ENCODE measurements at places on chromosomes 16 and 17. TPM values are rescaled to one million over a fixed set of nuclear protein-coding genes. Genes with fewer than 3 reads are reported as not detected.

DNA sequence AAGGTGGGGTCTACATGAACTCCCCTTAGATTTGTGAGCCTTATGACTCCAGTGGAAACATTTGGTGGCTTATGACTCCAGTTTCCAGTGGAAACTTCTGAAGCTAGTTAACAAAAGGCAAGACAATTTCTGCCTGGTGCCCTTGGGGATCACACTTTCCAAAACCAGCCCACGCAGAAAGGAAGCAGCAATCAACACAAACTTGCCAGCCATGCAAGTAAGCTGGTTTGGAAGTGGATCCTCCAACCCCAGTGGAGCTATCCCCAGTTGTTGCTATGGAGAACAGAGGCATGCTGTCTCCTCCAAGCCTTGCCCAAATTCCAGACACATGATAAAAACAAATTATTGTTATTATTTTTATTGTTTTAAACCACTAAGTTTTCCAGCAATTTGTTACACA is 130.9 kb downstream of the CDH11 start:
- no peaks in the 10 kb centered on the region for H3K36me3 ChIP-seq
- no peak overlapping the region for H3K4me3 ChIP-seq
- no peak overlapping the region for H3K27ac ChIP-seq

- peaks cover 25% of the 10 kb centered on the region for H3K27me3 ChIP-seq
- ATAC-seq, result no peak
- H3K36me3 ChIP-seq, result no peaks in the 10 kb centered on the region
- no peak overlapping the region for H3K27ac ChIP-seq
Observed at GRCh38 chr16:26787924-26788323, 278.8 kb upstream of the C16orf82 start.

GRCh38 chr16:57574086-57574485 is 31.6 kb downstream of the ADGRG5 start:
- H3K27me3 ChIP-seq, result no peaks in the 10 kb centered on the region
- H3K36me3 ChIP-seq, result peaks cover 41% of the 10 kb centered on the region
- peaks cover 38% of the 10 kb centered on the region for H3K4me1 ChIP-seq
- H3K4me3 ChIP-seq, result no peak overlapping the region
- ATAC-seq, result no peak

- H3K4me3 ChIP-seq, result no peak overlapping the region
- H3K27me3 ChIP-seq, result no peaks in the 10 kb centered on the region
- no peak overlapping the region for H3K27ac ChIP-seq
- no peak for ATAC-seq
Observed at GRCh38 chr16:65698791-65699321, 577.0 kb upstream of the CDH11 start.

GRCh38 chr17:72517413-72518158 is 396.8 kb downstream of the SOX9 start:
- peaks cover 6% of the 10 kb centered on the region for H3K27me3 ChIP-seq
- H3K4me1 ChIP-seq, result no peaks in the 10 kb centered on the region
- H3K27ac ChIP-seq, result no peak overlapping the region
- no peak overlapping the region for H3K4me3 ChIP-seq

GRCh38 chr17:59238906-59239305 is 18.6 kb downstream of the GDPD1 start:
- H3K4me1 ChIP-seq, result no peaks in the 10 kb centered on the region
- H3K4me3 ChIP-seq, result no peak overlapping the region
- no peaks in the 10 kb centered on the region for H3K27me3 ChIP-seq
- H3K36me3 ChIP-seq, result no peaks in the 10 kb centered on the region
- ATAC-seq, result no peak

- H3K27me3 ChIP-seq, result no peaks in the 10 kb centered on the region
- H3K4me3 ChIP-seq, result no peak overlapping the region
- H3K4me1 ChIP-seq, result peaks cover 11% of the 10 kb centered on the region
Observed at GRCh38 chr17:67570797-67571196, 146.9 kb upstream of the NOL11 start.

DNA sequence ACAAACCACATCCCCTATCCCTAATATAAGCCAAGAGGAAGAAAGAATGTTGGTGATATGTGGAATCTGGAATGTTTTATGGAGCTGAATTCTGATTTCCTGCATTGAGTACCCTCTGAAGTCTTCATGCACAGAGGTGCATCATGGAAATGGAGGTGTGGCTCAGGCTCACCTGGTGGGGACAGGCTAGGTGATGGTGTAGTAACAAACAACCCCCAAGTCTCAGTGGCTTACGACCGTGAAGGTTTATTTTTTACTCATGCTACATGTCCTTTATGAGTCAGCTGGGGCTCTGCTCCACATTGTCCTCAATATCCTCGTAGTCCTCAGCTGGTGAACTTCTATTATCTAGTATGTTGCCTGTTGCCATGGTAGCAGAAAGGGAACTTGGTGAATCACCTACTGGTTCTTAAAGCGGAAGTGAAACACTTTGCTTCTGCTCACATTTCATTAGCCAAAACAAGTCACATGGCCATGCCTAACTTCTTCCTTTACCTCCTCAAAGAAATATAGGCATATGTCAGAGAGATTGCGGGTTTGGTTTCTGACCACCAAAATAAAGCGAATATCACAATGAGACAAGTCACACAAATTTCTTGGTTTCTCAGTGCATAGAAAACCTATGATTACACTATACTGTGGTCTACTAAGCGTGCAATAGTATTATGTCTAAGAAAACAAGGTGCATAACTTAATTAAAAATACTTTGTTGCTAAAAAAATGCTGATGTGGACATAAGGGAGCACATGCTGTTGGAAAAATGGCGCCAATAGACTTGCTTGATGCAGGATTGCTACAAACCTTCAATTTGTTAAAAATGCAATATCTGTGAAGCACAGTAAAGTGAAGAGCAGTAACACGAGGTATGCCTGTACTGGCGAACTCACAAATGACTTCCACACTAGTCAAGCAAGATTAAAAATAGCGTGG is at the start of gene PMFBP1:
PMFBP1 (minus strand) TSS at position 51 of the 930 bp plus-strand sequence. CDS start 947 bp downstream, outside the sequence.
- H3K4me1 ChIP-seq, result peaks cover 8% of the 10 kb centered on the region
- no peaks in the 10 kb centered on the region for H3K27me3 ChIP-seq
- H3K27ac ChIP-seq, result peak within 1 kb of the TSS; percentile 75
- H3K4me3 ChIP-seq, result no peak within 1 kb of the TSS
- ATAC-seq, result peak; percentile 87

DNA sequence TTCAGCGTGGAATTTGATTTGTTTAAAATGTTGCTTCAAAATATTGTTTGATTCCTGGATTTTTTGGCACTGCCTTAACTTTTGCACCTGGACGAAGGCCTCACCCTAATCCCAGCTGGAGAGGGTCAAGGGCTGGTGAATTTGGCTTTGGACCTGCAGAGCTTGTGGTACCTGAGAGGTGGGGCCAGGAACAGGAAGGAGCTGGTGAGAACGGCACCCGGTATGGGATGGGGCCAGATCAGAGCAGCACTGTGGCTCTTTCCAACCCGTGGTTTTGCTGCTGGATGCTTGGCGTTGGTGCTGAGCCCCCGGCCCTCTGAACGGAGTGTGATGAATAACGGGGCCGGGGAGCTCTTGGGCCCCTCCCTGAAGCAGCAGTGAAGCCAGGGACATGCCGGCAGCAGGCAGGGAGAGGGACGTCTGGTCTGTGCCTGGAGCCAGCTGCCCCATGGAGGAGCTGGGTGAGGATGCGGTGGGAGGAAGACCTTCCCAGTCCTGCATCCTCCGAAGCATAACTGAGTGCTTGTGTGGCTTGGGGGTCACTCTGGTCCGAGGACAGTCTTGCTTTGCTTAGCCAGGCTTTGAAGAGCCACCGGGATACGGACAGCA is 275.4 kb downstream of the SEC14L1 start:
- peaks cover 39% of the 10 kb centered on the region for H3K36me3 ChIP-seq
- H3K27me3 ChIP-seq, result no peaks in the 10 kb centered on the region
- ATAC-seq, result no peak
- no peak overlapping the region for H3K27ac ChIP-seq

DNA sequence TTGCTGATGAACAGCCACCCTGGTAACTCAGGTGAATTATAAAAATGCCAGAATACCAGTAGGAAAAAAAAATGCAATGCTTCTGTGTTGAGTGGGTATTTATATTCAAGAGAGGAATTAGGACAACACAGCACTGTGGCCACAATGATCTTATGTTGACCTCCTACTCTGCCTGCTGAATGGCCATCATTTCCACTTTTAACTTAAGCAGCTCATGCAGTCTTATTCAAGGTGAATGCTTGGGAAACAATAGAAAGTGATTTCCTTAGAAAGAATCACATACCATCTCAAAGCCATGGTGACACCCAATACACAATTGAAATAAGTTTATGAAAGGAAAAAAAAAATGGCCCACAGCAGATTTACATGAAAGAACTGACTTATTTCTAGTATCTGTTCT is 224.0 kb downstream of the CDH8 start:
- no peaks in the 10 kb centered on the region for H3K27me3 ChIP-seq
- H3K4me3 ChIP-seq, result no peak overlapping the region
- no peaks in the 10 kb centered on the region for H3K4me1 ChIP-seq
- H3K36me3 ChIP-seq, result no peaks in the 10 kb centered on the region

GRCh38 chr16:68756239-68756915 is 19.3 kb downstream of the CDH1 start:
- peak overlapping the region; percentile 60 for H3K4me3 ChIP-seq
- H3K27me3 ChIP-seq, result peaks cover 5% of the 10 kb centered on the region
- H3K4me1 ChIP-seq, result peaks cover 32% of the 10 kb centered on the region
- peak overlapping the region; percentile 99 for H3K27ac ChIP-seq
- peaks cover 5% of the 10 kb centered on the region for H3K36me3 ChIP-seq

DNA sequence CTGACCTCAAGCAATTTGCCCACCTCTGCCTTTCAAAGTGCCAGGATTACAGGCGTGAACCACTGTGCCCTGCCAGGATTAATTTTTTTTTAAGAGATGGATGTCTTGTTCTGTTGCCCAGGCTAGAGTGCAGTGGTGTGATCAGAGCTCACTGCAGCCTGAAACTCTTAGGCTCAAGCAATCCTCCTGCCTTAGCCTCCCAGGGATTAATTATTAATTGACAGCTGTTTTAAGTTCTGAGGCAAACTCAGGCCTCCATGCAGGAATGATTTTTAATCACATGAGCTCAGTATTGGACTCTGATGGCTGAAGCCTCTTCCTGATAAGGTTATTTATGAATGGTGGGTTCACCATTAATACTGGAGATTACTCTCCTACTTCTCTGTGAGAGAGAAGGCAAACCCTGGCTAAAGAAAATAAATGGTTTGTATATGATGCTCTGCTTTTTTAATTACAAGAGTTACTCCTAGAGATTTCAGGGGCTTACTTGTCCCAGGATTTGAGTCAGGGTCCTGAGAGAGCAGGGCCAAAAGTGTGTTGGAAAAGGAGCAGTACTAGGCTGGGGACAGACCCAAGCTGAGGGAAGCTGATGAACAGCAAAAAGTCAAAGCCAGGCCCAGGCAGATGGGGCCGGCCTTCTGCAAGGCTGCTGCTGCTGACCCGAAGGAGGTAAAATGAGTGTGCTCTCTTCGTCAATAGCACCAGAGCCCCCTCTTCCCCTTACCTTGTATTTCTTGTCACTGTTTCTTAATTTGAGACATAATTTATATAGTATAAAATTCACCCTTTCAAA is 56.9 kb upstream of the HAS3 start:
- H3K4me1 ChIP-seq, result no peaks in the 10 kb centered on the region
- H3K36me3 ChIP-seq, result peaks cover 16% of the 10 kb centered on the region
- H3K27ac ChIP-seq, result no peak overlapping the region
- ATAC-seq, result no peak

DNA sequence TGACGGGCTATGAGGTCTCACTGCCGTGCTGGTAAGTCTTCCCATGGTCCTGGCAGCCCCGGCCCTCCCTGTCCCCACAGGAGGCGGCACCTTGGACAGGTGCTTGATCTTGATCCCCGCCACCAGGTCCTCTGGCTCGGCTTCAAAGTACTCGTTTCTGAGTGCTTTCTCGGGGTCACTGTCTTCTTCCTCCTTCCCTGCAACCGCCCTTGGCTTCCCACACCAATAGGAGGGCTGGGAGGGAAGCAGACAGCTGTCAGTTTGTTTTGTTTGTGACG is 31.9 kb upstream of the RNPS1 start:
- no peaks in the 10 kb centered on the region for H3K27me3 ChIP-seq
- ATAC-seq, result no peak
- no peak overlapping the region for H3K27ac ChIP-seq
- H3K36me3 ChIP-seq, result no peaks in the 10 kb centered on the region
- H3K4me1 ChIP-seq, result no peaks in the 10 kb centered on the region
- no peak overlapping the region for H3K4me3 ChIP-seq

- no peaks in the 10 kb centered on the region for H3K36me3 ChIP-seq
- no peaks in the 10 kb centered on the region for H3K4me1 ChIP-seq
- H3K4me3 ChIP-seq, result peak overlapping the region; percentile 42
- H3K27me3 ChIP-seq, result peaks cover 22% of the 10 kb centered on the region
- no peak overlapping the region for H3K27ac ChIP-seq
- ATAC-seq, result peak; percentile 34
Observed at GRCh38 chr17:36657763-36658490, 56.5 kb downstream of the MRM1 start.

- ATAC-seq, result no peak
- H3K27me3 ChIP-seq, result no peaks in the 10 kb centered on the region
- H3K4me3 ChIP-seq, result no peak overlapping the region
- peaks cover 16% of the 10 kb centered on the region for H3K4me1 ChIP-seq
Observed at GRCh38 chr16:30741461-30741914, 6.7 kb upstream of the PHKG2 start.

- ATAC-seq, result no peak
- no peak overlapping the region for H3K4me3 ChIP-seq
- H3K4me1 ChIP-seq, result no peaks in the 10 kb centered on the region
Observed at GRCh38 chr16:69924041-69924775, 26.9 kb upstream of the CLEC18A start.

- H3K36me3 ChIP-seq, result no peaks in the 10 kb centered on the region
- ATAC-seq, result no peak
- H3K4me3 ChIP-seq, result no peak overlapping the region
- no peak overlapping the region for H3K27ac ChIP-seq
- H3K4me1 ChIP-seq, result no peaks in the 10 kb centered on the region
- H3K27me3 ChIP-seq, result peaks cover 57% of the 10 kb centered on the region
Observed at GRCh38 chr16:25699069-25699468, 7.3 kb downstream of the HS3ST4 start.

DNA sequence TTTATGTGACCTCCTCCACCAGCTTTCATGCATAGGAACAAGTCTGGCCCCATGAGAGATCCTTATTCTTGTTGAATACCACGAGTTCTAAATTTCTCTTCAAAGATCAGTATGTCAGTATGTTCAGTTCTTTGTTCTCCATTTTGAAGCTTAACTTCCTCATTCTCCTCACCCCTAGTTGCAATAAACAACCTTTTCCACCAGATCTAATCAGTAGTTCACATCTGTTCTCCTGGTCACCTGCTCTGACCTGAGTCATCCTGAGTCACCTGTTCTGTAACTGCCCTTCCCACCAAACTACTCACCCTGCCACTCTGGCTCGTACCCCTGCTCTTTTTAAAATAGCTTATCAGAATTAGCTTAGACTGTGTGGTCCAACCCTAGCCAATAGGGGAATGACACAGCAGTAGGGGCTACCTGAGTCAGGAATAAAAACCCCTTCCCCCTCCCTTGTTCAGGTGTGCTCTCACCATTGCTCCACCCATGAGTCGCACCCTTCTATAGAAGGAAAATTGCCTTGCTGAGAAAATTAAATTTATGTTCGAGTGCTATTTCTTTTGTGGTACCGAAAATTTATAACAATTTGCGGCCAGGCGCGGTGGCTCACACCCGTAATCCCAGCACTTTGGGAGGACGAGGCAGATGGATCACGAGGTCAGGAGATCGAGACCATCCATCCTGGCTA is 94.6 kb downstream of the EMP2 start:
- H3K4me1 ChIP-seq, result no peaks in the 10 kb centered on the region
- no peak overlapping the region for H3K4me3 ChIP-seq
- no peaks in the 10 kb centered on the region for H3K27me3 ChIP-seq
- ATAC-seq, result no peak
- peaks cover 27% of the 10 kb centered on the region for H3K36me3 ChIP-seq
- H3K27ac ChIP-seq, result no peak overlapping the region

Gene CD79B
- 29.3 TPM for total RNA-seq

Gene MT4
- total RNA-seq, result not detected

Gene STAC2
- not detected for total RNA-seq

Gene MT2A
- 25.6 TPM for total RNA-seq

Gene ZCCHC14
- 3.0 TPM for total RNA-seq

Gene SNAI3
- total RNA-seq, result 5.9 TPM

Gene RCVRN
- total RNA-seq, result not detected

Gene WDR81
- 20.2 TPM for total RNA-seq

Gene HBA1
- total RNA-seq, result not detected

Gene EVI2B
- 18.5 TPM for total RNA-seq

Gene ODAD4
- total RNA-seq, result 0.93 TPM
